ENCODE measurements at places on chromosomes 4 and X.

DNA sequence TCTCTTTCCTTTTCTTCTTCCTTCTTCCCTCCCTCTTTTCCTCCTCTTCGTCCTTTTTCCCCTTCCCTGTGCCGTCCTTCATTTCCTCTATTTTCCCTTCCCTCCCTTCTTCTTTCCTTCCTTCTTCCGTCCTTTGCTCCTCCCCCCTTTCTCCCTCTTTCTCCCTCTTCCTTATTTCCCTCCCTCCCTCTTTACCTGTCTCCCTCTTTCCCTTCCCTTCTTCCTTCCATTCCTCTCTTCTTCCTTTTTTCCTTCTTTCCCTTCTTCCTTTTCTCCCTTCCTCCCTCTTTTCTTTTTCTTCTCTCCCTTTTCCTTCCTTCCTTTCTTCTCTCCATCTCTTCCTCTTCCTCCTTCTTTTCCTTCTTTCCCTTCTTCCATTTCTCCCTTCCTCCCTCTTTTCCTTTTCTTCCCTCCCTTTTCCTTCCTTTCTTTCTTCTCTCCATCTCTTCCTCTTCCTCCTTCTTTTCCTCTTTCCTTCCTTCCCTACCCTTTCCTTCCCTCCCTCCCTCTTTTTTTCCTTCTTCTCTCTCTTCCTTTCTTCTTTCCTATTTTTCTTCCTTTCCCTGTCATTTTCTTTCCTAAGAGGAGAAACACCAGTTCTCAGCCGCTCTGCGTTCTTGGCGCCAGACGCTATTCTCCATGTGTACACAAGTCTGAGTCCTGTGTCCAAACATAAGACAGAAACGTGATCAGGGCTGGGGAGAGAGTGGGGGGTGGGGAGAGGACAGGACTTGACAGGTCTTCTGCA is 597.1 kb downstream of the MID1IP1 start:
- no peak for DNase-seq

- DNase-seq, result peak; percentile 12
Measured at GRCh38 chrX:109732017-109732801, 848 bp downstream of the ACSL4 start.

GRCh38 chr4:6206771-6207290 is 6.5 kb upstream of the JAKMIP1 start:
- DNase-seq, result no peak

DNA sequence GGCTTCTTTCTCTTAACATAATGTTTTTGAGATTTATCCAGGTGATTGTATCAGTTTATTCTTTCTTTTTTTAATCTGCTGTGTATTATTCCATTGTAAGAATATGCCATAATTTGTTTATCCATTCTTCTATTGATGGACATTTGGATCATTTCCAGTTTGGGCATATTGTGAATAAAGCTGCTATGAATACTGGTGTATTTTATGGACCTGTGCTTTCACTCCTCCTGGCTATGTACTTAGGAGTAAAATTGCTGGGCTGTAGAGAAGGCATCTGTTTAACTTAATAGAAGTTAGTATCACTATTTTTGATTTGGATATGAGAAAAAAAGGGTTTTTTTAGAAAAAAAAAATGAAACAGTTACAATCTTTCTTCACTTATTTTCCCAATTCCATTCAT is 50.0 kb upstream of the FAM9C start:
- DNase-seq, result no peak

DNA sequence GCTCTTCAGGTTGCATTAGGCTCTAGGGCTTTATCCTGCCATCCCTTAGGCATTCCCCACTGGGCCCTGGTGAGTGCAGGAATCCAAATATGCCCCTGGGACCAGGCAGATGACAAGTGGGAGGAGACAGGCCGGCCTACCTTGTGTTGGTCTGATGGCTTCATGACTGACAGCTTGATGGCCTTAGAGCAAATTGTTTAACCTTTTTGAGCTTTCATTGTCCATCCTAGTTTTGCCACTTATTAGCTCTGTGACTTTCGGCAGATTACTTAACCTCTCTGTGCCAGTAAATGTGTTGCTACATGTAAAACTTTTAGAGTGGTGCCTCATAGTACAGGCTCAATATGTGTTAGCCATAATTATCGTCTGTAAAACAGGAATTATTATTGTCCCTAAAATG is 4.4 kb downstream of the KIT start:
- no peak for DNase-seq

DNA sequence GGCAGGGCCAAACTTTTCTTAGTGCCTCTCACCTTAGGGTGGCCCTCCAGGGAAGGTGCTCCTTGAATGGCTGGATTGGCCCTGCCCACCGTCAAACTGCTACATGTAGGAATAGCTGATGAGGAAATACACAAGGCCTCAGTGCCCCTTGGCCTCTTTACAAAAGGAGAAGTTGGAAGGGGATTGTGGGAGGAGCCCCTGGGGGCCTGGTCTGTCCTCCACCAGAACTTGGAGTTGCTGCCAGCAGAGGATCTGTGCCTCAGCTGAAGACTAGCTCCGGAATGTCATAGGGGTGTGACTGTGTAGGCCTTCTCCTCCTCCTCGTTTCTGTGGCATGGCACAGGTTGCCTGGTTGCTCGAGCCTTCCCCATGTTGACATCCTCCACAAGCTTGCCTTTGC is 142.7 kb downstream of the AMMECR1 start:
- no peak for DNase-seq

- DNase-seq, result no peak
Measured at GRCh38 chr4:182765987-182766856, 151.0 kb downstream of the DCTD start.

- DNase-seq, result peak; percentile 23
Measured at GRCh38 chr4:69025191-69025998, 70.9 kb upstream of the UGT2B7 start.

DNA sequence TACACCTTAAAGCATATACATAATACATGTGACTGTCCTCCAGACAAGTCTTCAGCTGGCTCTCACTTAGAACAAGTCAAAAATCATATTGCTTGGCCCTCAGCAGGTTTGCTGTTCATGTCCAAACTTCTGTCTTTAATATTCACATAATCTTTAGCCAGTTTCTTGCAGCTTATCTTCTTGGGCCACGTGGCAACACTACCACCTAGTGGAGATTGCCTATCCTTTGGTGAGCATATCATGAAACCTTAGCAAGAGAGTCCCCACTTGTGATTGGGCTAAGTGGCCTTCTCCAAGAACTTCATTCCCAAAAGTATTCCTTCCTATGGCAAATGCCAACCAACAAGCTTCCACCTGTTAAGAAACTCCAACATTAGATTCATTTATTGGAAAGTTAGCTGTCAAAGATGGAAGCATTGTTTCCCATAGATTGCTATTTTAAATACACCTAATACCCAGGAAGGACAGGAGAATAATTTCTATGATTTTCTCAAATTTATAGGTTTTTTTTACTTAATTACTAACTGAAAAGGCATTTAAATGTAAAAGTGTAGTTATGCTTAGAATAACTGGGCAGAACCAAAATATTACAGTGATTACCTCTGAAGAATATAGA is 231.9 kb upstream of the INTU start:
- peak; percentile 67 for DNase-seq

GRCh38 chr4:170106900-170107299 is 17.1 kb upstream of the AADAT start:
- no peak for DNase-seq

GRCh38 chrX:139495324-139495723 is 35.2 kb upstream of the F9 start:
- no peak for DNase-seq

DNA sequence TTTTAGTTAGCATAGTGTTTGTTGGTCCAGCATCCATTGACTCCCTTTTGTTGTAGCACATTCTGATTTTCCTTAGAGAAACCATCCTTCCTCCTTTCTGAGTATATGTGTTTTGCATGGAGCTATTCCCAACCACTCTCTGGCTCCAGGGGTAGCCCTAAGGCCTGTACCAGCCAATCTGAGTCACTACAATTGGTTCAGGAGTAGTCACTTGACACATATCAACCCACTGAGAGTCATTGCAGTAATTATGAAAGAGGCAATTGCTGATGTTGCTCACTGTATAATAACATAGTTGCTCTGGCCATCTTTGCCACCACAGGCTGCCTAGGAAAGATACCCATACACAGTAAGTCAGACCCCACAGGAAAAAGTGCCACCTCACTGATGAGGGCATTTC is 71.2 kb upstream of the GRID2 start:
- no peak for DNase-seq

- peak; percentile 87 for DNase-seq
Measured at GRCh38 chrX:131821945-131822622, 201.0 kb upstream of the STK26 start.

GRCh38 chr4:174156239-174156826 is 127.1 kb downstream of the FBXO8 start:
- DNase-seq, result peak; percentile 67

DNA sequence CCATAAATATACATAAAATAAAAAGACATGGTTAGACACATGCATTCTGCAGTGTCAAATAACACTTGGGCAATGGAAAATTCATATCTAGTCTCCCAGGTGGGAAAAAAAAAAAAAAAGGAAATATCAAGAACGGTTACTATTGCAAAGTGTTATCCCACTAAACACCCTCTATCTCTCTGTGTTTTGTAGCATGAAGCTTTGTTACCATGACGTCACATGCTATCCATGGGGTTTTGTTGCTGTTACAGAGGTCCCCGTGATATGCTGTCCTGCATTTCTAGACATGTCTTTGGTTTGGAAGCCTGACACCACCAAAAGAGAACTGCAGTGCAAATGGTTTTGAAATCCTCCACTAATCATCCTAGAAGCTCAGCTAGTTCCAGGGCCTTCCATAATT is 50.7 kb upstream of the TLR3 start:
- DNase-seq, result no peak

- DNase-seq, result no peak
Measured at GRCh38 chr4:110850461-110851442, 227.9 kb upstream of the PITX2 start.

GRCh38 chr4:168434993-168435392 is 45.3 kb downstream of the DDX60L start:
- DNase-seq, result no peak

DNA sequence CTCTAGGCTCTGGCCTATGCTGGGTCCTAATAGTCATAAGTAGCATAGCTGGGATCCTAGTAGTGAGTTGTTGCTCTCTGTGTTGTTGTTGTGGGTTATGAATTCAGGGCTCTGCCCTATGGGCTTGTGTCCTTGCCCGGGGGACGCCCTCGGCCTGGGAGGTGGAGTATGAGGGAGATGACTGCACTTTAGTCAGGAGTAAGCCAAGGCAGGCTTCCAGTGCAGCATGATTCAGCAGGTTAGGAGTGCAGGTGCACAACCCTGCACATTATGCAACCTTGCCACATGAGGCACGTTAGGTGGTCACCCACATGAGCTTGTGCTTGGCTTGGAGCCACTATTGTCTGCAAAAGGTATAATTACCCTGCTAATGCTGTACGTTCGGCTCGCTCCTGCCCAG is 58.4 kb upstream of the CCDC149 start:
- DNase-seq, result no peak

- DNase-seq, result peak; percentile 57
Measured at GRCh38 chrX:140817943-140818342, 108.4 kb downstream of the LINC00632 start.

DNA sequence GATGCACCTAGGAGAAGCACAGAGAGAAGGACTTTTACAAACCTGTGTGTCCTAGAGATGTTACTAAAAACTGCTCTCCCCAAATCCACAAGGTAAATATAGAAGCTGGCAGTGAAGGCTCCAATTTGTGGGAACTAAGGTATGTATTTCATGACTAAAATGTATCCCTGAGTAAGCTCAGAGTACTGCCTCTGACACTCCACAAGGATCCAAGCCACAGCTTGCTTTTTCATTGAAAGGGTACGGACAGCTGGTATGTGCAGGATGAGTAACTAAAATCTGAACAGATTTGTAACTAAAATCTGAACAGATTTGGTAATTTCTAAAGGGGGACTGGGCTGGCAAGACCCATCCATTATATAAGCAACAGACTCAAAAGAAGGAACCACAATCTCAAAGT is 187.6 kb downstream of the DCLK2 start:
- no peak for DNase-seq

- no peak for DNase-seq
Measured at GRCh38 chr4:91427171-91427570, 876.6 kb upstream of the GRID2 start.

DNA sequence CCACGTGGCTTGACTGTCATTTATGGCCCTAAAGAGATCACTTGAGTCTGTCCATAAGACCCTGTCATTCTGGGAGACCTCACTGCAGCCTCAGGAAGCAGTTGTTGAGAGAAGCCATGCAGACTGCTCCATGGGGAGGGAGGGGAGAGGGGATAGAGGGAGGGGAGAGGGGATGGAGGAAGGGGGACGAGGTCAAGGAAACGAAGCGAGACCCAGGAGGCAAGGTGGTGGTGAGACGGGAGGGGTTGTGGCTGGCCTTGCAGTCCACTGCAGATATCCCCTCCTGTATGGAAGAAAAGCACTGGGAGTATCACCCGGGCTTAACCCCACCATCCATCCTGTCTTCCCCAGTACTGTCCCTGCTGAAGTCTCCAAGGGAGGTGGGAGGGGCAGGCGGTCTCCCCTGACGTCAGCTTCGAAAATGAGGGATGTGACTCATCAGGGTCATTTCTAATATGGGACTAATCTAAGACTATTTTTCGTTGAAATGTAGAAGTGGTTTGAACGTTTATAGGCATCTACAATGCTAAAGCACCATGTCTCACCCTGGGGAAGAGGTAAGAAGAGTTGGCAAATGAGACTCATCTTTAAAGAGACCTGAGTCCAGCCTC is 5.6 kb downstream of the TMEM255A start:
- DNase-seq, result no peak

DNA sequence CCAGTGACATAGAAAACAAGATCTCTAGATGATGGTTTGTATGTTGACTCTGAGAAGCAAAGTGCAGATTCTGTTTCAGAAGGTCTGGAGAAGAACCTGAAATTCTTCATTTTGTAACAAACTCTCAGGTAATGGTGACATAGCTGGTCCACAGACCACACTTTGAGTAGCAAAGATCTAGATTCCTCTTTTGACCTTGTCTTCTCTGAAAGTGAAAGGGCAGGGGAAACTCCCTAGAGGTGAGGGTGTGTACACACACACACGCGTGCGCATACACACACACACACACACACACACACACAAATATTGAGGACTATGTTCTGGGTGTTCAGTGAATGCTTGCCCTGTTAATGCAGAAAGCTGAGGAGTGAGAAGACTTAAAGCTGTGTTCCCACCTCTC is 110.1 kb downstream of the NHSL2 start:
- DNase-seq, result peak; percentile 53

DNA sequence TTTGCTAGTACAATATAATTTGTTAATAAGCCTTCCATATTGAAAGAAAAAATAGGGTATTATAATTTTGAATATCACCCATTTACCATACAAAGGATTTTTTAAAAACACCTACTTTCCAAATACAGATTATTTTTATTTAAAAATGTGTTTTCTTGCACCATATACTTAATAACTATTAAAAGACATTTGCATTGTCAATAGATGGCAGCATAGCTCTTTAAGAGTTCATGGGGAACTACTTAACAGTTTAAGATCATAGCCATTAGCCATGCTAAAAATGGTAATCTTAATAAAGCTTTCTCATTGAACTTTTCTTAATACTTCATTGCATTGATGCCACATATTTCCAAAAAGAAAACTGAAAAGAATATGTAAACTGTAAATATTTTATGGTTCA is 1995.9 kb downstream of the C4orf33 start:
- DNase-seq, result peak; percentile 79

Measured in MM.1S (cell line).